ENCODE measurements at places on chromosomes 7 and 10. TPM values are rescaled to one million over a fixed set of nuclear protein-coding genes. Genes with fewer than 3 reads are reported as not detected.

The ARHGAP22 gene
- 7.0 TPM for total RNA-seq

The COL1A2 gene
- 10.8 TPM for total RNA-seq

The CLCN1 gene
- total RNA-seq, result not detected

The CDH23 gene
- total RNA-seq, result 0.04 TPM

The CAPZA2 gene
- total RNA-seq, result 75.7 TPM

All from kidney epithelial cell (primary cell).